Central memory CD8-positive, alpha-beta T cell (primary cell): ENCODE measurements at places on chromosomes 1 and 21.

DNA sequence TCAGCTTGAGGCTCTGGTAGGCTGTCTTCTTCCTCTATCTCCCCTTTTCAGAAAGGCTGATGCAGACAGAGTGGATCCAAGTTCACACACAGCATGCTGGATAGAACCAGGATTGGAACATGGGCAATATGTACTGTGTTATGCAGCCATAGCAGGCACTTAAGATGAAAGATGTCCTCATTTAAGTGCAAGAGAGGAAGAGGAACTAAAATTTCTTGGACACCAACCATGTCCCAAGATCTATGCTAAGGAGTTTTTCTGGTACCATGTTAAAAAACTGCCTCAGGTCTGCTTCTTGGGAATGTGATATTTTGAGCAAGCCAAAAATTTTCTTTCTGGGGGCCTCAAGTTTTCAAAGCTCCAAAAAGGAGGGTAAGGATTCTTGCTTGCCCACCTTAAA, 1.2 kb downstream of the SDHB start:
- DNase-seq, result no peak

DNA sequence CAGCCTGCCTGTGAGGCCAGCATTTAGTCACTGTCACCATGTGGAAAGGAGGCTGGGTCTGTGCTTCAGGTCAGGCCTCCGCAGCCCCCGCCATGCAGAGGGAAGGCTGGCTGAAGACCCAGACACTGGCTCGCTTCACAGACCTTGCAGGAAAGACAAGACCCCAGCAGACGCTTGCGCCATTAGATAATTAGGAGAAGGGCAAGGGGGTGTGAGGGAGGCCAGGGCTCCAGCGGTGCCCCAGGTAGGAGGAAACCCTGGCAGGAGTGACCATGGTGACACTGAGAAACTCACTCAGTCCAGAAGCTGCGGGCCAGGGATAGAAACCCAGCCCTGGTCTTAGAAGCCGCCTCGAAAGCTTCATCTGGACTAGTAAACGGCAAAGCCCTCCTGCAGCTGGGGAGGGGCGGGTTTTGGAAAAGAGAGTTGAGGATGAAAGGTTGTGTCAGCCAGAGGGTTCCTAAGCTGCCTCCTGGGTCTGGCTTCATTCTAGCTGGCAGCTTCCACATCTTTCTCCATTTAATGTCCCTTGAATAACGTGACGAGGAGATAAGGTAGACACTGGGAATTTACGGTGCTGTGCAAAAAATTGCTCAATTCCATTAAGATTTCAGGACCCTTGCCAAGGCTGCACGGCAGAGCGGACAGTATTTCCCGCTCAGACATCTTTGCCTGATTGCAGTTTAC, 294.1 kb upstream of the VAMP3 start:
- DNase-seq, result no peak

- DNase-seq, result no peak
Observed at GRCh38 chr1:162878000-162878596, 17.1 kb upstream of the CCDC190 start.

GRCh38 chr21:37811711-37812110, 104.5 kb downstream of the KCNJ6 start:
- no peak for DNase-seq

DNA sequence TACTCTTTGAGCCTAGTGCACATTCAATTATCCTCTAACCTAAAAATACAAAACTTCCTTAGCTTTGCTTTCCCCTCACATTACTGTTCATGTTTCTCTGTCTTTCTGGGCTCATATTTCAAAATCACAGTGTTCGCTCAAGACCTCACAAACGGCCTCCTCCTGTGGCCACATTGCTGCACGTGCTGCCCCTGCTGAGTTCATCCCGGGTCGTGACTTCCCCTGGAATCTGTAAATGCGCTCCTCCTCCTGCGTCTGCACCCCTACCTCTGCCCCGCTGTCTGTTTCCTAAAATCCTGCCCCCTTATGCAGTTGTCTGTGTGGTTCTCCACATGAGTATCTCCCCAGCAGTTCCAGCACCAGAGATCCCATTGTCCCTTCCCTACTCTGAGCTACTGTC, 45.5 kb upstream of the RAVER2 start:
- no peak for DNase-seq

- no peak for DNase-seq
Observed at GRCh38 chr21:22115746-22116145, 1117.5 kb downstream of the NCAM2 start.

- no peak for DNase-seq
Observed at GRCh38 chr1:26717017-26717491, 21.2 kb downstream of the ARID1A start.

- DNase-seq, result no peak
Observed at GRCh38 chr1:2583331-2583791, 3.2 kb upstream of the PRXL2B start.

DNA sequence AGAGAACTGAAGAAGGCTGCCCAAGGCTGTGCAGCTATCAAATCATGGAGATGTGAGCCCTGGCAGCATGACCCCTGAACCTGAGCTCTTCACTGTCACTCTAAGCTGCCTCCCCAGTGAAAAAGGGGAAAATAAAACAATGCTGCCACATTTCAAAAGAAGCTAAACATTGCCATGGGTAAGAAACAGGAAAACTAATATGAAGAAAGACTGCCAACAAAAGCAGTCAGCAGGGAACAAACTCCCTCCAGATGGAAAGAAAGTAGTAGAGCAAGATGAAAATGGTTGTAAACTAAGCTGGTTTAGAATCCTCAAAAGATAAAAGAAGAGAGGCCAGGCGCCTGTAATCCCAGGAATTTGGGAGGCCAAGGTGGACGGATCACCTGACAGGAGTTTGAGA, 36.2 kb upstream of the CSF1 start:
- no peak for DNase-seq

- no peak for DNase-seq
Observed at GRCh38 chr21:37639756-37640155, 273.2 kb downstream of the DYRK1A start.

GRCh38 chr1:216425577-216425976, 2.3 kb upstream of the USH2A start:
- DNase-seq, result no peak

GRCh38 chr1:203188686-203189232, 2.3 kb upstream of the CHI3L1 start:
- no peak for DNase-seq

DNA sequence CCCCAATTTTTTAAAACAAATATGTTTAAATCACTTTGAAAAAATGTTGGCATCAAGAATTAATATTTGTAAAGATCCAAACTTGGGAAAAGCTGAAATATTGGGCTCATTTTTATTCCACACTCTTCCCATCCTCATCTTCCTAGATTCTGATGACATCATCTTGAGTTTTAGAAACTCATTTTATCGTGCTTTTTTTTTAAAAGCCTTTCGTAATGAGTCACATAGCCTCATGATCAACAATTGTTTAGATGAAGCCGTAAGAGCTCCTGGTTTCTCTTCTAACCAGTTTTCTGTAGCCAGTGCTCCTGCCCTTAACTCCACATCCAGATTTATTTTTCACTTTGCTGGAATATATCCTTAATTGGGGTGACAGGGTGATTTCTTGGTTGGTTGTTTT, 78.6 kb downstream of the POFUT2 start:
- DNase-seq, result no peak
